GF-D8 (cell line): ENCODE measurements at places on chromosomes 7 and 10.

GRCh38 chr10:116113721-116114501, 159.1 kb downstream of the GFRA1 start:
- no peak for DNase-seq

DNA sequence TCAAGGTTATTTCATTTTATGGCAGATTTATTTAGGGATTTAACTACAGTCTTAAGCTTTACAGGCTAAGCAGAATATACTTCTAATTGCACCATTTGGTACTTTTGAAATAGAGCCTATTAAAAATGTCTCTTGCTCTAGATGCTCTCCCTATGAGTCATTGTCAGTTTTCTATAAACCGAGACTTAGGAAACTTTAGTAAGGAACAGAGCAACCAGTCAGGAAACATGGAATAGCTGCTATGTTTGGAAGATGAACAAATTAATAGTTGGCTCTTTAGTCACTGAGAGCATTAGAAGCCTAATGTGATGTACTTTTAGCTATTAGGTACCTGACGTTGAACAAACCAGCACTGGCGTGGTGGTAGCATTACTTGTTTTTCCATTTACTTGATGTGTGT, 35.3 kb downstream of the INPP5F start:
- no peak for DNase-seq

GRCh38 chr10:119129721-119130120, 25.8 kb downstream of the DENND10 start:
- DNase-seq = no peak

GRCh38 chr10:60205741-60206140, 183.9 kb downstream of the ANK3 start:
- no peak for DNase-seq

GRCh38 chr7:50988988-50989387, 206.3 kb upstream of the GRB10 start:
- no peak for DNase-seq

DNA sequence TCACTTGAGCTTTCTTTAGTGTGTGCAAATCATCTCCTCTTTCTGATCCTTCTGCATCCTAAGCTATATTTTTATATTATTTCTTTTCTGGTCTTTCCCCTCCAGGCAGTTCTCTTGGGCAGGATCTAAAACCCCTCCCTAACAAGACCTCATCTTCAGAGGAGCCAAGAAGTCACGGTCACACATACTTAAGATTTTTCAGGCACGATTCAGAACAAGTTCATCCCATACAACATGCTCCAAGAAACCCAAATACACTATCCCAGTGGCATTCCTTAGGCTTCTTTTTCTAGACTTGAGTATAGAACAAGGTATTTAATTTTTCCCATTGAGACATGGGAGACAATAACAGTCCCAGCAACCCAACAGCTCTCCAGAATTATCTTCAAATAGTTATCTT, 1251.5 kb downstream of the DNAJB9 start:
- no peak for DNase-seq

DNA sequence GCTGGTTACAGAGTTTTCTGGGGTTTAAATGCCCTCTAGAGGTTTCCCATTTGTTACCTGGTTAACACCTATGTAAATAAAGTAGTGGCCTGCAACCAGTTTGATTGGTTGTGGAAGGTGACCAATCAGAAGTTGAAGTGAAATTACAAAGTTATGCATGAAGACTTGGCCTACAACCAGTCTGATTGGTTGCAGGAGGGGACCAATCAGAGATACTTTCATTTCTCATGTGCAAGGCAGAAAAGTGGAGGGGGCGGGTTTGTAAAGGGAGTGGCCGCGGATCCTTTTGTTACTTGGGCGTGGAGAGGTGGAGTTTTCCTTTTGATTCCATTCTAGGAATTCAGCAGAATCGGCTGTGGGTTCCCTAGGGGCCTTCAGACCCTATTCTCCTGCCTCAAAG, 80.8 kb downstream of the SEC23IP start:
- no peak for DNase-seq

GRCh38 chr7:112185005-112185834, 21.0 kb downstream of the DOCK4 start:
- no peak for DNase-seq

GRCh38 chr10:118572256-118573041, 23.0 kb downstream of the PRLHR start:
- DNase-seq = no peak

DNA sequence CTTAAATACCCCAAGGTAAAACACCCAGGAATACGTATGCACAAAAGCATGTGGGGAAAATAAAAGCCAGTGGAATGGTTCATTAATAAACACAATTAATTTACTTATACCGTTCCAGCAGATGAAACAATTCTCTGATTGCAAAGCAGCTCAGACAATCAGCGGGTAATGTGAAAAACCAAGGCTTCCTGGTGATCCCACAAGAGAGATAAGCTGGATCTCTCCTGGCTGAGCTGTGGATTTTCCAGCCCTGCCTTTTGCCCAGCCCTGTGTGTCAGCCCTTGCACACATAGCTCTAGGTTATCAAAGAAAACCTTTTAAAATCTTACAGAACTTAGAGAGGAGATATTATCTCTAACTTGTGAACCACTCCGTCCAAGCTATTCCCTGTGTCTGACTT, 1010.7 kb upstream of the AUTS2 start:
- DNase-seq = no peak

- DNase-seq = no peak
These were observed 229.0 kb downstream of the STK31 start for GRCh38 chr7:23938937-23939552.

DNA sequence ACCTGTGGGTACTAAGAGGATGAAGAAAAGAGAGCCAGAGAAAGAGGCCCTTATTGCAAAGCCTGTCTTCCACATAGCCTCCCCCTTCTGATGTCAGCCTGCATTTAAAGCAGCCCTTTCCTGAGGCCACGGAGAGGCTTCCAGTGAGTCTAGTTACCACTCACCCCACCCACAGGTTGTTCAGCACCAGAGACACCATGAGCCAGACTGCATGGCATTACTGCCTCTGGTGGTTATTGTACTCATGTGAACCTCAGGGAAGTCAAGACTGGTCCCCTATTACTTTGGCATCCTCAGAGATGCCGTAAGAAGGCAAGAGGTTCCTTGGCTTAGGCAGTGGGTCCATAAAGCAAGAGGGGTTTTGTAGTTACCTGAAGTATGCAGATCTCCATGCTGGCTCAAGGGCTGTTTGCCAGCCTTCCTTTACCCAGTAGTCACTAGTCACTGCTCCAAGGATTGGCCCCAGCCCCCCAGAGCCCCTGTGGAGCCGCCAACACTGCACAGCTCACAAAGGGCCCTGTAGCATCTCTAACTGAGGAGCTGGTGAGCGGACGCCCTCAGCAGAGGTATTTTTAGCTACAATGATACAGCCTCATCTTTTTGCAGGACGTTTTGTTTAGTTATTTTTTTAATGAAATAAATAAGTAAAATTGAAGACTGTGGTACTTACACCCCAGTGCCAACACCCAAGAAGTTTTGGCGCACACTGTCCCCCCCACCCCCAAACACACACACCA, 20.7 kb downstream of the LRRC4 start:
- no peak for DNase-seq

DNA sequence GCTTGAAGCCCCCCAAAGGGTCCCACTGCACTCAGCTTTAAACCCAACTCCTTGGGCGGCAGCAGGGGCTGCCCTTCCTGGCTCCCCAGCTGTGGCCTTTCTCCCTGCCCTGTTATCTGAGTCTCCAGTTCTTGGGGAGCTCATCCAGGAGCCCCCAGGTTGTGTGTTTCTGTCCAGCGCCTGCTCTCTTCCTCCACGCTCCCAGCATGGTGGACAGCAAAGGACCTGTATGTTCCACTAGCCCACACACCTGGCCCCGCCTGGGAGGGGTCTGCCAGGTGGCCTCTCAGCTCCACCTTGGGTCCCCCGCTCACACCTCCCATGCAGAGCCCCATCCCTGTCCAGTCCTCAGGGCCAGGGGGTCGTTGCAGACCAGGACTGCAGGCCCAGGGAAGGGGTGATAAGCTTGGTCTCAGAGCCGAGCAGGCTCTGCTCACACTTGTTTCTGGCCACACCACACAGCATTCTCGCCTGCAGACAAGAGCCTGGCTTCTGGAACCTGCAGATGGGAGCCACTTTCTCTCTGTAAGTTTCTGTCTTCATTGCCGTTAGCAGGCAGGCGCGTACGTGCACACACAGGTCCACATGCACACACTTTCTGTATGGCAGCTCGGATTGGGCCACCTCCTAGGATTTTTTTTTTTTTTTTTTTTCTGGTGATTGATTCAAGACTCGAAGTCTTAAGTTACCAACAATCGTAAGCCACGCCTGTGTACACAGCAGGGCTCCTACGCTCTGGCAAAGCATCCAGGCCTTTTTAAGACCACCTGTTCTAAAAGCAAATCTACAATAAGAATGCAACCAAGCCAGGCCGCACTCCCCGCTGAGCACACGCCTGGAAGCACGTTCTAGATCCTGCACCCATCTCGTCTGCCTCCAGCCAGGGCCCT, 104.6 kb downstream of the CYTH3 start:
- DNase-seq = no peak

DNA sequence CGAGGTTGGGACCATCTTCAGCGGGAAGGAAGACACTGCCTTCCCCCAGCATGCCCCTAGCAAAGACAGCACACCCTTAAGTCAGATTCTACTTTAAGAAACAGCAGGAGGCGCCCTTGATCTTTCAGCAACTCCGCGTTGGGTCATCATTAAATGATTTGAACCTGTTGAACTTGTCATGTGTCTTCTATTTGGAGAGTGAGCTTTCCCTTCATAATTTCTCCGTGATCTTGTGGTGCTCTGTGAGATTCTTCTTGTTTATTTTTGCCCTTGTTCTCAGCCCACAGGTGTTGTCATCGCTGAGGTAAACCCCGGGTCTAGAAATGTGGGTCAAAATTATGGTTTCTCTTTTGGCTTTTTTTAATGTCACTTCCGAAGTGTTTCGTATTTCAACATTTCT, 49.5 kb upstream of the PITRM1 start:
- no peak for DNase-seq

GRCh38 chr7:85119934-85120333, 66.9 kb downstream of the SEMA3D start:
- DNase-seq = no peak

DNA sequence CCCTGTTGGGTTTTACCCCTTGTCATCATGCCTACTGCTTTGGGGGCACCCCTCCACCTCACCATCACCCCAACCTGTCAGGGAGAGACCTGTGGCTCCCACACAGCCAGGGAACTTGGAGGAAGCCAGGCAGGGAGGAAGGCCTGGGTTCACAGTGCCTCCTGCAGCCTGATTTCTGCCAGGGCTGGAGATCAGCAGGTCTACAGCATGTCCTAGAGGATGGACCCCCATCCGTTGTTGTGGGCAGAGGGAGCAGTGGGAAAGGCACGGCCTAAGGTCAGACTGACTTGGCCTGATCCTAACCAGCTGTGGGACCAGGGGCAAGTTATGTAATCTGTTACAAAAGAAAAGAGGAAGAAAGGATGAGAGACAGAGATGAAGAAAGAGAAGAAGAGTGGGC, 28.2 kb downstream of the ZCCHC24 start:
- DNase-seq = peak; percentile 36

DNA sequence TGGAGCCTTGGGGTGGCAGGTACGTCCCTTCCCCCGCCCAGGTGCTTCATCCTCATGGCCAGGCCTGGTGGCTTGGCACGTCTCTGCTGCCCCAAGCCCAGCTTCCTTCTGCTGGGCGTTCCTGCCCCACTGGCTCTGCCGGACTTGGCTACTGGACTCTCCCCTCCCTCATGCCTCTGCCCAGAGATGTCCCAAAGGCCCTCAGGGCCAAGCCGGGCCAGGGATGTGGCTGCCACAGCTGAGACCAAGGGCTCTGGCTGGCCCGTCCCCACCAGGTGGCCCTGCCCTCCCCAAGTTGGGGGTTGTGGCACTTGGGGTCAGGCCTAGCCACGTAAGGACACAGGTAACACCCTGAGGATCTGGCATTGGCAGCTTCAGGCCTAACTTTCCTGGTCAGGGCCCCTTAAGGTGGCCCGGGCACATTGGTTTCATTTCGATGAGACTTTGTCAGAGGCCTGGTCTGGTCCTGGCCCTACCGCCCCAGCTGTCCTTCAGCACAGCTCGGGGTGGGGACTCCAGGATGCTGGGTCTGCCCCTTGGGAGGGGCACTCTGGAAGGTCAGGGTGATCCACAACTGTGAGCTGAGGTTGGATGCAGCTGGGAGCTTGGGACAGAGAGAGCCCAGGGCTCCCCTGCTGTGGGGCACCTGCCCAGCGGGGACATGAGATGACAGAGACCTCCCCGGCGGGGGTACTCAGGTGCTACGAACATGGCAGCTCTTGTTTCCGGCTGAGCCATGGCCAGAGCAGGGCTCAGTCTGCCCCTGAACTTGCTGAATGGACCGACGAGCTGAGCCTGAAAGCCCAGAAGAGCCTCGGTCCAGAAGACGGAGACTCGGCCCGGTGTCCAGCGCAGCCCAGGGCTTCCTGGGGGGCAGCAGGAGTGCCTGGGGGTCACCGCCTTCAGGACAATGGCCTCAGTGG, 2.9 kb downstream of the BHLHA15 start:
- no peak for DNase-seq

- DNase-seq = no peak
These were observed 12.7 kb upstream of the PURB start for GRCh38 chr7:44898039-44898438.

DNA sequence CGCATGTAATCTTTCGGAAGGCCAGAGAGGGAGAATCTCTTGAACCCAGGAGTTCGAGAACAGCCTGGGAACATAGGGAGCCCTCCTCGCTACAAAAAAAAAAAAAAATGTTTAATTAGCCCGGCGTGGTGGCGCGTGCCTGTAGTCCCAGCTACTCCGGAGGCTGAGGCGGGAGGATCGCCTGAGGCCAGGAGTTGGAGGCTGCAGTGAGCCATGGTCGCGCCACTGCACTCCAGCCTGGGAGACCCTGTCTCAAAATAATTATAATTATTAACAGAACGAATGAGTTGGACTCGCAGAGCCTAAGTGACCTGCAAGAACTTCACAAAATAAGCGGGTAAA, 794 bp downstream of the PCGF6 start:
- no peak for DNase-seq

- DNase-seq = no peak
These were observed 54.5 kb downstream of the COL1A2 start for GRCh38 chr7:94449151-94449725.

GRCh38 chr10:17751781-17752445, at the start of gene TMEM236:
Gene TMEM236, plus strand, starts transcription at chr10:17752201. Its CDS starts 95 bp downstream, at chr10:17752296.
- no peak for DNase-seq

- DNase-seq = peak; percentile 51
These were observed at the start of gene CLIP2 for GRCh38 chr7:74289018-74289658. Gene CLIP2, plus strand, starts transcription at chr7:74289407. Its CDS starts 28,140 bp downstream, at chr7:74317547.

DNA sequence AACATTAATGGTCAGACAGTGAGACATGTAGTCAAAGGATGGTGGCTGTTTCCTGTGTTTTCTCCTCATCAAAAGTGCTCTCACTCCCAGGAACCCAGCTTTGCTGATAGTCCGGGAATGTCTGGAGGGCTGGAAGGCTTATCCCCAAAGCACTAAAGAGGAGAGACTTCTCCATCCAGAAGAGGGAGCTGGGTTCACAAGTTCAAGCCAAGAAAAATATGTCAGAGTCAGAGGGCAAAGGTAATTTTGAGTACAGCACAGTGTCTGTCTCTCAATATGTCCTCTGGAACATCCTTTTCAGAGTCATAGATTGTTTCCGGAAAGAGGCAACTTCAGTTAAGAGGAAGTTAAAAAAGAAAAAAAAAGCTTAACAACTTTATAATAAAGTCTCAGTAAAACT, 281.5 kb upstream of the PHYHIPL start:
- no peak for DNase-seq

GRCh38 chr7:128916643-128916915, 6.1 kb upstream of the KCP start:
- no peak for DNase-seq

GRCh38 chr10:89074120-89074519, 83.5 kb downstream of the FAS start:
- no peak for DNase-seq

GRCh38 chr7:99143521-99143852, 421 bp downstream of the SMURF1 start:
- DNase-seq = no peak
